IPS DF 6.9 (cell line): ENCODE measurements at places on chromosomes 4 and X.

- no peak overlapping the region for H3K4me3 ChIP-seq
- no peaks in the 10 kb centered on the region for H3K4me1 ChIP-seq
- DNase-seq = no peak
- no peak overlapping the region for H3K27ac ChIP-seq
- H3K27me3 ChIP-seq = no peaks in the 10 kb centered on the region
- H3K36me3 ChIP-seq = no peaks in the 10 kb centered on the region; the same call in 1 of the 2 replicates
Measured at GRCh38 chr4:8296491-8296890, 26.9 kb downstream of the HTRA3 start.

- H3K36me3 ChIP-seq = no peaks in the 10 kb centered on the region
- no peak overlapping the region for H3K4me3 ChIP-seq
- no peaks in the 10 kb centered on the region for H3K4me1 ChIP-seq
Measured at GRCh38 chr4:37780444-37781130, 45.9 kb upstream of the PGM2 start.

DNA sequence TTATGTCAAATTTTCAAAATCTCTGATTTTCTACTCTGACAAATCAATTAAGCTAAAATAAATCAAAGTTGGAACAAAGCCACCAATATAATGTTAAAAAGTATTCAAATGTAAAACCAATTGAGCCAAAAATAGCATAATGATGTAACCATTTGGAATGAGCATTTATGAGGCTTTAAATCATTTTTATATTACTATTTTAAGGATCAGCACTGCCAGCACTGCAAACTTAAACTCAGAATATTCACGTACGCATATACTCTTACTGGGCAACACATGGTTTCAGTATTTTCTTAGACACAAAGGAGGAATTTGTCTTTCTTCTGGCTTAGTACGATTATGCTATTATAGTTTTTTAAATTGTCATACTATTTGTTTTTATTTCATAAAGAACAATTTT, 52.2 kb downstream of the AFAP1 start:
- peaks cover 3% of the 10 kb centered on the region for H3K4me1 ChIP-seq
- H3K4me3 ChIP-seq = no peak overlapping the region
- H3K27ac ChIP-seq = no peak overlapping the region

DNA sequence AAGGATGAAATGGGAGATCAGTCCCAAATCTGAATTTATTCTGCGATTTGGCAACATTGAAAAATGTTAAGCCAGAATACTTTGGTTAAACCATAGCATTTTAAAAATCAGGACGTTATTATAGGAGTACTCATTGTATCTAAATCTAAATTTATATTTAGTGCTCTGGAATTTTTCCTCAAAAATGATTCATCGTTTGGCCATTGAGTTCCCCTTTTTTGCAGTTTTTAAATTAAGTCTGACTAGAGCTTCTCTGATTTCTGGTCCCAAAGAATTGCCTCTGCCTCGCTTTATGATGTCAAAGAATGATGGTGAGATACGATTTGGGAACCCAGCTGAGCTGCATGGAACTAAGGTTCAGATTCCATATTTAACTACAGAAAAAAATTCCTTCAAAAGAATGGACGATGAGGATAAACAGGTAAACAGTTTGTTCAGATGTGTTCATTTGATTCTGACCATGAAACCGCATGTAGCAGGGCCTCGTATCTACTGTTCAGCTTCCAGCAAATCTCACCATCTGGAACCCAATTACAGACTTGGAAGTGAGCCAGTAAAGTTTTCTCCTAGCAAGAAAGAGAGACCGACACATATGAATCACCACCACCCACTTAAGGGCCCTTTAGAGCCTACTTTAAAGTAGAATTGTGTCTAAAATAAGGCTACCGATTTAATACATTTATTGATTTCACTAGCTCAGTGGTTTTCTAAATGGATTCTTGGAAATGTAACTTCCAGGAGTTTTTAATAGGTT, 75.6 kb downstream of the REPS2 start:
- H3K27me3 ChIP-seq = no peaks in the 10 kb centered on the region
- no peak overlapping the region for H3K27ac ChIP-seq
- no peak for DNase-seq
- H3K36me3 ChIP-seq = no peaks in the 10 kb centered on the region
- H3K4me3 ChIP-seq = no peak overlapping the region
- no peaks in the 10 kb centered on the region for H3K4me1 ChIP-seq

GRCh38 chr4:6362896-6363295, 93.2 kb downstream of the WFS1 start:
- H3K27ac ChIP-seq = no peak overlapping the region
- H3K36me3 ChIP-seq = no peaks in the 10 kb centered on the region
- peak; percentile 47 for DNase-seq
- no peak overlapping the region for H3K4me3 ChIP-seq

- H3K27me3 ChIP-seq = no peaks in the 10 kb centered on the region
- no peak for DNase-seq
- no peaks in the 10 kb centered on the region for H3K36me3 ChIP-seq
- H3K4me1 ChIP-seq = no peaks in the 10 kb centered on the region
- no peak overlapping the region for H3K4me3 ChIP-seq
Measured at GRCh38 chr4:27366104-27366823, 505.6 kb downstream of the STIM2 start.

GRCh38 chr4:97300561-97300960, 842.7 kb downstream of the STPG2 start:
- no peak overlapping the region for H3K4me3 ChIP-seq
- no peak for DNase-seq
- no peaks in the 10 kb centered on the region for H3K36me3 ChIP-seq
- H3K27me3 ChIP-seq = no peaks in the 10 kb centered on the region
- H3K27ac ChIP-seq = no peak overlapping the region
- no peaks in the 10 kb centered on the region for H3K4me1 ChIP-seq

GRCh38 chr4:82268050-82268825, 105.6 kb downstream of the HNRNPD start:
- no peaks in the 10 kb centered on the region for H3K36me3 ChIP-seq
- no peak for DNase-seq
- no peaks in the 10 kb centered on the region for H3K27me3 ChIP-seq
- H3K4me3 ChIP-seq = no peak overlapping the region
- H3K27ac ChIP-seq = no peak overlapping the region
- peaks cover 1% of the 10 kb centered on the region; the same call in 1 of the 2 replicates for H3K4me1 ChIP-seq

DNA sequence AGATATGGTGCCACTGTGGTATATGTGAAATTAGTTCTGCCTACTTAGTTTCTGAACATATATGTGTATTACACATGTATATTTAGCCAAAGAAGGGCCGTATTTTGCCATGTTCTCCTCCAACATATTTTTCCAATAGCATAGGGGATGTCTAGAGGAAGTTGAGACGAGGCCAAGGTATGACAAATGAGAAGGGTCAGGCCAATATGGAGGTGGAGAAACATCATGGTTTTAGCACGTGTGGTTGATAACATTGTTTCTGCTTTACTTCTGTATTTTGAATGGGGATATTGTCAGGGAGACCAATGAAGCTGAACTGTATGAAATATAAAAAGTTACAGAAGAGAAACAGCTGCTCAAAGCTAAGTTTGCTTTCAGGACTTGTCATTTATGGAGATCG, 246.7 kb upstream of the TLL1 start:
- H3K27ac ChIP-seq = no peak overlapping the region
- no peaks in the 10 kb centered on the region for H3K36me3 ChIP-seq
- no peaks in the 10 kb centered on the region for H3K27me3 ChIP-seq
- H3K4me1 ChIP-seq = no peaks in the 10 kb centered on the region

DNA sequence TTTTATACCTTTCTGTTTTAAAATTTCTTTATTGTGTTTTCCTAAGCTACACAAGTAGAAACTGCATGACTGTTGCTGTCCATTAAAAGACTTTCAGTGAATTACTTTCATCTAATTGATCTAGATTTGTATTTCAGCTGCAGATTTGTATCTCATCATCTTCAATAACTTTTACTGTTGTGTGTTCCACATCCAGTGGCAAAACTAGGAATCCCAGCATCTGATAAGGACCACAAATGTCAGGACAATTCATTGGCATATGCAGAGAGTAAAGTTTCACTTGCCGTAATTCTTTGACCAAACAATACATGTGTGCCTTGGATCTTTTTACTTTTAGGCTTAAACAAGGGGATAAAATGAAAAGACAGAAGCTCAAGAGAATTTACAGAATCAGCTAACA, 112.6 kb downstream of the FBXO8 start:
- H3K4me3 ChIP-seq = no peak overlapping the region
- no peaks in the 10 kb centered on the region for H3K27me3 ChIP-seq
- DNase-seq = no peak
- no peaks in the 10 kb centered on the region for H3K36me3 ChIP-seq
- H3K4me1 ChIP-seq = no peaks in the 10 kb centered on the region
- no peak overlapping the region for H3K27ac ChIP-seq

GRCh38 chr4:99356992-99357391, 4.4 kb upstream of the ADH1C start:
- no peak overlapping the region for H3K27ac ChIP-seq
- H3K27me3 ChIP-seq = no peaks in the 10 kb centered on the region
- H3K4me1 ChIP-seq = no peaks in the 10 kb centered on the region
- DNase-seq = no peak
- H3K4me3 ChIP-seq = no peak overlapping the region

DNA sequence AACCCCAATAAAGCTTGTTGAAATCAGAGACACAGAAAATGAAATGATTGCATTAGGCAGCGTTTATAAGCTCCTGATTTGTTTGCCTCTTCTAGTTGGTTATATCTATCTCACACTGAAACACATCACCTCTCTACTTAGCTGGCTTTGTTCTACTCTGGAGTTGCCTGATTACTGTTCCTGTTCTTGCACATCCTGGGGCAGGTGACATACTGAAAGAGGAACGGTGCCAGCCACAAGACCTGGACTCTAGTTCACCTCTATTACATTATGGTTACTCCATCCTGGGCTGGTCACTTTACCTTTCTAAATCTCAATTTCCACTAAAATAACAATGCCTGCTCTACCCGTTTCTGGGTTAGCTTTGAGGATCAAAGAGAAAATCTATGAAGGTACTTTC, 47.9 kb downstream of the TRIM2 start:
- no peaks in the 10 kb centered on the region for H3K27me3 ChIP-seq
- peaks cover 8% of the 10 kb centered on the region for H3K4me1 ChIP-seq
- no peak overlapping the region for H3K27ac ChIP-seq
- no peak overlapping the region for H3K4me3 ChIP-seq
- no peak for DNase-seq
- no peaks in the 10 kb centered on the region for H3K36me3 ChIP-seq

GRCh38 chrX:67787196-67787595, 243.4 kb downstream of the AR start:
- H3K4me1 ChIP-seq = no peaks in the 10 kb centered on the region
- H3K36me3 ChIP-seq = no peaks in the 10 kb centered on the region
- no peaks in the 10 kb centered on the region for H3K27me3 ChIP-seq
- DNase-seq = no peak

DNA sequence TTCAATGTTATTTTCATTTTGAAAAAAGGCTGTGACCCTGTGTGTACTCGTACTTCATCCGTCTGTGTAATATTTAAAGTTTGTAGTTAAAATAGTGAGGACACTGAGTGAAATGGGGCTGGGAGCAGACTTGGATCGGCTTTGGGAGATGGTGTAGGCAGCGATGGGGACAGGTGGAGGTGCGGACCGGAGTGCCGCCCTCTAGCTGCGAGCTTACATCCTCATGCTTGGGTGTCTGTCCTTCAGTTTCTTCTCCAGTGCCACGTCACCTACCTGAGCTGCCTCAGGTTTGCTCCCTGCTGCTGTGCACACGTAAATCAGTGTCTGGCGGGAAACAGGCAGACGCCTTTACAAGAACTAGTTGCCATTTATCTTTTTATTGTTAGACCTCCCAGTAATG, 146.1 kb downstream of the GPR143 start:
- no peaks in the 10 kb centered on the region for H3K36me3 ChIP-seq
- no peaks in the 10 kb centered on the region; the same call in 1 of the 2 replicates for H3K4me1 ChIP-seq
- no peak overlapping the region for H3K27ac ChIP-seq

DNA sequence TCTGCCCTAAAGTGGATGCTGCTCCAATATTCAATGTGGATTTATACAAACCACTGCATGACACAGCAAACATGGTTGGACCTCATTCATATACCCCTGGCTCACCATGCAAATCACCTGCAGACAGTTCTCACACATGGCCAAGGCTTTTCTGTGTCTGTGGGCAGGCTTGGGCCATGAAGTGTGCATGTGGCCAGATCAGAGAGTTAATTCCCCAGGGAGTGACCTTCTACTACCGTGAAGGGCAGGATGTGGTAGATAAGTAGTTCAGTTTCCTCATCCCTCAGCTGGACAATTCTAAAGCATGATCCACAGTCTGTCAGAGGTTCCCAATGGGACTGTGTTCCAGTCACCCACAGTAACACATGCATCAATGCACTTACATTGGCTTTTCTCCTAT, 24.6 kb upstream of the BCLAF3 start:
- no peak for DNase-seq
- H3K36me3 ChIP-seq = no peaks in the 10 kb centered on the region
- H3K27ac ChIP-seq = no peak overlapping the region
- H3K4me3 ChIP-seq = no peak overlapping the region

DNA sequence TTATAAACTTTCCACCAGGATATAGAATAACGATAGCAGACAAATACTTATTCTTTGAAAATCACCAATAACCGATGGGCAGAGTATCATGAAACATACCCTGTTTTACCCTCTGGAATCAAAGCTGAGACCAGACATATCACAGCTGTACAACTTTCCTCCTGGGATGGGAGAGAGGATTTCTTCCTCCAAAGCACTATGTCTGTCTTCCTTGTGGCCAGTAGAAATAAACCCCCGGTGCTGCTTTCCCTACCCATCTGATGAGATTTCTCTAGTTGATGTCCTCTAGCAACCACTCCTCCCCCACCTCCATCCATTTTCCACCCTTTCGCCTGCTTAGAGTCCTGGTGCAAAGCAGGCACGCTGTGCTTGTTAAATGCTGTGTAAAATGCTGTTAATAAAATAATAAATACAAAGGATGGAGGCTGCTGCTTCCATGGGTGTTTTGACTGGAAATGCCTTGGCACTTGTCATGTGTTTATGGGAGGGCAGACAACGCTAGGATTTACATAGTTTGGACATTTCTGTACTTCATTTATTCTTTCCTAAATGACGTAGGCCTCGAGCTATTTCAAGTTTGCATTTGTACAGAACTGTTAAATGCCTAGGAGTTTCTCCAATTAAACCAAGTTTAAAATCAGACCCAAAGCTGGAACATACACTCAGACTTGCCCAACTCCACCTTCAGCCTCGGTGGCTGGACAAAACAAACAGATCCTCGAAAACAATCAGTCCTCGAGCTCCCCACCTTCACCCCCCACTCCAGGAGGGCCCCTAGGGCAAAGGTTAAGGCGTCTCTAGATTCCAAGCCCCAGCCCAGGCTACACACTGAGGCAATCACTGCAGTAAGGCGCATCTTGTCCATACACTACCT, 10.1 kb downstream of the BCOR start:
- DNase-seq = no peak
- no peak overlapping the region for H3K27ac ChIP-seq
- H3K36me3 ChIP-seq = no peaks in the 10 kb centered on the region
- H3K4me3 ChIP-seq = no peak overlapping the region
- peaks cover 22% of the 10 kb centered on the region for H3K4me1 ChIP-seq

- DNase-seq = no peak
- H3K4me1 ChIP-seq = no peaks in the 10 kb centered on the region
- no peaks in the 10 kb centered on the region for H3K36me3 ChIP-seq
- no peaks in the 10 kb centered on the region for H3K27me3 ChIP-seq
- no peak overlapping the region for H3K4me3 ChIP-seq
- no peak overlapping the region for H3K27ac ChIP-seq
Measured at GRCh38 chr4:25182937-25183336, 22.7 kb upstream of the SEPSECS start.

- no peak overlapping the region for H3K27ac ChIP-seq
- no peak overlapping the region for H3K4me3 ChIP-seq
- no peaks in the 10 kb centered on the region for H3K36me3 ChIP-seq
- H3K4me1 ChIP-seq = no peaks in the 10 kb centered on the region
- no peaks in the 10 kb centered on the region for H3K27me3 ChIP-seq
Measured at GRCh38 chrX:20374450-20374849, 107.7 kb upstream of the RPS6KA3 start.

- peaks cover 6% of the 10 kb centered on the region for H3K36me3 ChIP-seq
- H3K4me3 ChIP-seq = no peak overlapping the region
- no peak overlapping the region for H3K27ac ChIP-seq
- no peaks in the 10 kb centered on the region for H3K27me3 ChIP-seq
Measured at GRCh38 chrX:2435465-2435864, 65.3 kb downstream of the DHRSX start.
